ENCODE measurements at places on chromosomes 7 and 10.

GRCh38 chr10:65670087-65670486, 1255.7 kb upstream of the LRRTM3 start:
- no peak for DNase-seq

DNA sequence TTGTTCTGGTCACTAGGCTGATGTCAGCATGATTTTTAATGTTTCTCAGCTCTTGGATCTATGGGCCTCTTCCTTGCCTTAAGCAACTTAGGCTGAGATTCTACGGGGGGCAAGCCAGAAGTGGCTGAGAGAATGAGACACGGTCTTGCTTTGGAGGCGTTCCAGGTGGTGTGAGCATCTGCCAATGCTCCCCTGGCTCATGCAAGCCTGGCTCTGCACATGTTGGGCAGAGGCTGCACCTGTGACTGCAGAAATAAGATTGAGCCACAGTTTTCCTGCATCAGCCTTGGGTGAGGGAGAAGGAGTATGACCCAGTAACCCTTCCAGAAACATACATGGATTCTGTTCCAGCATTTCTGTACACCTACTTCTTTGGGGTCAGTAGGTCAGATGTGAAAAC, 41.9 kb downstream of the C10orf120 start:
- DNase-seq: no peak

GRCh38 chr7:46127814-46128213, 206.7 kb upstream of the IGFBP3 start:
- DNase-seq: no peak

DNA sequence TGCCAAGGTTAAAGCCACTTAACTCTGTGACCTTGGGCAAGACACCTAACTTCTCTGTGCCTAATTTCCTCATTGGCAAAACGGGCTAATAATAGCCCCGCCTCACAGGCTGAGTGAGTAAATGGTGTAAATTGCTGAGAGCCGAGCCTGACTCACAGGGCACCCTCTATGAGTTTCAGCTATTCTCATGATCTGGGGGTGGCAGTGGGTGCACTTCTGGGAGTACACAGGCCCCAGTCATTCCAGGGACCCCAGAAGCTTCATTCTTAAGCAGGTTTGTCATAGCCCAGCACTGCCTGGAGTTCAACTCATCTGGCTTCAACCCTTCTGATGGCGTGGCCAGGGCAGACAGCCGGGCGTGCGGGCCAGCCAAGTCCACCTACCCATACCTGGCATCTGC, 137.2 kb downstream of the GRID1 start:
- DNase-seq: no peak

- DNase-seq: peak; percentile 14
Measured at GRCh38 chr10:118444069-118444468, 101.9 kb upstream of the FAM204A start.

GRCh38 chr7:135231686-135232085, 2.0 kb upstream of the STRA8 start:
- DNase-seq: no peak

- DNase-seq: no peak
Measured at GRCh38 chr10:132906836-132907235, 35.5 kb downstream of the CFAP46 start.

DNA sequence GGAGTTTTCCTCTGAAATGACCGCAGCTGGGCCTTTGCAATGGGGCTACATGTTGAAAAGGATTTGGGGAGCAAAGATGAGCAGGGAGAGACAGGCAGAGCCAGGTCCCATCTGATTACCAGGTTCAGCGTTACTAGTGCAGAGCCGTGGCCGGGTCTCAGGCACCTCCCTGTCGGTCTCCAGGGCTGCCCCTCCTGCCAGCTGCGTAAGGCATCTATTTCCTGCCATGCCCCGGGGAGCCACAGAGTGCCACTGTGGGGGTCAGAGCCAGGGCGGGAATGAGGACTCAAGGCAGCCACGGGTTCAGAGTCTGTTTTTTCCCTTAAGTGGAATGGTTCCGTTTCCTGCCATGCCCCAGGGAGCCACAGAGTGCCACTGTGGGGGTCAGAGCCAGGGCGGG, 382.6 kb upstream of the SHH start:
- no peak for DNase-seq

DNA sequence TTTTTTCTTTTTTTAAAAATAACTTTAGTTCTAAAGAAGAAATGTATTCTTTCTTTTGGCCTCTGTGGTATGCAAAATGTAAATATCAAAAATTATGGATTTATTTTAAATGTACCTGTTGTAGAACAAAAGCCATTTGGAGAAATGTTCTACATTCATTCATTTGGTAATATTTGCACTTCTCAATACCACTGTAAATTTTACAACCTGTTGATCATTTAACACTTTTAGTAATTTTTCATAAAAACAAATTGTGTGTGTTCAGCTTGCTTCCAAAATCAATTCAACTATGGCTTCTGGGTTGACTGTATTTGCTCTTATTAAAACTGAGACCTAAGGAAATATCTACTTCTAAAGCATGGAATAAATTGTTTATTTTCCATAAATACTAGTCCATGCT, 2.3 kb upstream of the IGF2BP3 start:
- no peak for DNase-seq

Measured in pons (tissue), 1 donor.